Body of pancreas (tissue), 4 donors: ENCODE measurements at places on chromosomes 5 and 9. TPM values are rescaled to one million over a fixed set of nuclear protein-coding genes. Genes with fewer than 3 reads are reported as not detected.

ACSL6 gene
- 2.0 TPM for total RNA-seq

DNA sequence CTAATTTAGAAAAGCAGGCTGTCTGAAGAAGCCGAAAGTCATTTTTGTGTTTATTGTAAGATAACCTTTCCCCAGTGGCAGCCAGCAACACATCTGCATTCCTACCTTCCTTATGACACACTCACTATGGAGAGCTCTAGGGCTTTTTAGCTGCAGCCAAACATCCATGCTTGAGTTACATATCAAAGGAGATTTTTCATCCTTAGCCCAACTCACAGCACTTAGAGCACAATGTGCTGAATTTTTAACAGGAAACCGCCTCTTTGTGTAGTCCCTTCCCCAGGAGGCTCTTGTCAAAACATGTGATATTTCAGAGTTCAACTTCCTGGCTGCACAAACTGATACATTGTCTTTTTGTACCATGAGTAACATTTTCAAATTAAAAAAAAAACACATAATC, 379.2 kb downstream of the CTNND2 start:
- DNase-seq, result no peak

- no peak for DNase-seq
Observed at GRCh38 chr9:87657190-87657589, 68.7 kb upstream of the CTSL start.

DNA sequence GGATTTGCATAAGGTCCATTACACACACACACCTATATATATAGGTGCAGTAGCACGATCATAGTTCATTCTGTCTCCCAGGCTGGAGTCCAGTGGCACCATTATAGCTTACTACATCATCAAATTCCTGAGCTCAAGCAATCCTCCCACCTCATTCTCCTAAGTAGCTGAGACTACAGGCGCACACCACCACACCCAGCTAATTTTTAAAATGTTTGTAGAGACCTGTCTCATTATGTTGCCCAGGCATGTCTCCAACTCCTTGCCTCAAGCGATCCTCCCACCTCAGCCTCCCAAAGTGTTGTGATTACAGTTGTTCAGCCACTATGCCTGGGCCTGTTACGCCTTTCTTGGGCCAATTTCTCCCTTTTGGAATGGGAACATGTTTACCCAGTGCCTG, 39.7 kb downstream of the DNAJB5 start:
- DNase-seq, result no peak

STK10 gene
- 9.1 TPM for total RNA-seq

GABRA6 gene
- not detected for total RNA-seq

GRCh38 chr5:174074369-174074768, 28.9 kb downstream of the NSG2 start:
- no peak for DNase-seq

DNA sequence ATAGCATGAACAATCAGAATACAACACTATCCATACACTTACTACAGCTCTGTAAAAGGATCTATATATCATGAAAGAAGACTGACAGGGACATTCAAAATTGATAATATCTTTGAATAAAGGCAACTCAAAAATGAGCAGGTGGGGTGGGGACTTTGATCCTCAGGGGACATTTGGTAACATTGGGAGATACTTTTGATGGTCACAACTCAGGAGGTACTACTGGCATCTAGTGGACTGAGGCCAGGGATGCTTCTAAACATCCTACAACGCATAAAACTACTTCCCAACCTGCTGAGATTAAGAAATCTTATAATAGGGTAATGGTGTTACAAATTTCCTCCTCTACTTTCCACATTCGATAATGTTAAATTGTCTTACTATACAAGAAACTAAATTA, 243.9 kb downstream of the ARL15 start:
- DNase-seq, result no peak

PHF24 gene
- not detected for total RNA-seq

COL23A1 gene
- not detected for total RNA-seq

- no peak for DNase-seq
Observed at GRCh38 chr5:14787801-14788579, 83.6 kb downstream of the ANKH start.

DNA sequence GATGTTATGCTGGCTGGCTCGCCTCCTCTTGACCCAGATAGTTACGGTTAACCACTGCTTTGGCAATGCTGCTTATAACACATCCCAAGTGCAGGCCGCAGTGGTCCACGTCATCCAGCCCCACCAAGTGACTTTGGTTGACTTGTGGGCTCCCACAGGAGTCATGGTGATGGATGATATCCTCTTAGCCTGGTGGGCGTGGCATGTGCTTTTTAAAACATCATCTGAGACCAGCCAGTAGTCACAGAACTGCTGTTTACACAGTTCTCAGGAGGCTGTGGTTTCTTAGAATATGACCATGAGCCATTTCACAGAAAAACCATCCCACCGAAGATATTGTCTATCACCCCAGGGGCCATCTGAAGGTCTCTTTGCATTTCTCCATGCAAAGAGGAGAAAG, 216.9 kb downstream of the SH3GL2 start:
- no peak for DNase-seq

SOHLH1 gene
- total RNA-seq, result not detected

DNA sequence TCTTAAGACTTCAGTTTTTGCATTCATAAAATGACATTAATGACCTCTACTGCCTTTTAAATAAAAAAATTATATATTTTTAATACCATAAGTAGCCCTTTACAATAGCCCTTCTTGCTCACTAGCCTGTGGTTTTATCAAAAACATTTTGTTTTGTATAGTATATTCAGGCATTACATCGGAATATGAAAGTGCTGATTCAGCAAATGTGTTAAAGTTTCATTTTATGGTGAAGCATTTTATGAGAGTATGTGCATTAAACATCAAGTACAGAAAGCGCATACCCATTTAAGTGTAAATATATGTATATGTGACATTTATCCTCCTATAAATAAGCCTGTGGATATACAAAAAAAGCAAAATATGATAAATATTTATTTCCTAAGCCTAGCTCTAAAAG, 56.2 kb upstream of the GABRB2 start:
- DNase-seq, result no peak

DNA sequence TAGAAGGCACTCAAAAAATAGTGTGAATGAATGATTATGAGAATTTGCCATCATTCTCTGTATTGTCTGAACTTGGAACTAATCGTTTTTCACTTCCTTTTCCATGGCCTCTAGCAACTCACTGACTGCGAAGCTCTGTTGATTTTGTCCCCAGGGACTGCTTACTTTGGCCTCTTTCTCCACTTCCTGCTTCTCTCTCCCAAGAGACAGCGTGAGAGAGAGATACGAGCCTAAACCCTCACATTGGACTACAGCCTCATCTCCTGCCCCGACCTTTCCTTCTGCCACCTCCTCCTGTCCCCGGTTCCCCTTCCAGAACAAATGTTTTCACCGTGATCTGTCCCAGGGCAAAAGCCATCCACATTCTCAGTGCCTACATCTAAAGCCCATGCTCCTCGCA, 300.8 kb upstream of the PANK3 start:
- no peak for DNase-seq

DNA sequence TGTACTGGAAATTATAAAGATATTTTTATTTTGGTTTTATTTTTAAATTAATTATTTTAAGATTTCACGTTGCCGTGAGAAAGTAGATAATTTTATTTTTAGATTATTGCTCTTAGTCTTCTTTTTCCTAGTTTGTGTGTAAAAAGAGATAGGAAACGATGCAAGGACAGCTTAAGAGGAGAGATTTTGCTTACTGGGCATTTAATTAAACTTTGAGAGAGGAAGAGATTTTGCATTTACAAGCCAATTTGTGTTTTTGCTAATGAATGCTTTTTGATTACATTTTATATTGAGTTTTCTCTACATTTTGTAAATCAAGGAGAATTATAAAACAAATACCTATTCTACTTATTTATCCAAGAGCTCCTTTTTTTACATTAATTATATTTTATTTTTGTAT, 64.0 kb downstream of the ARHGEF28 start:
- DNase-seq, result no peak

DNA sequence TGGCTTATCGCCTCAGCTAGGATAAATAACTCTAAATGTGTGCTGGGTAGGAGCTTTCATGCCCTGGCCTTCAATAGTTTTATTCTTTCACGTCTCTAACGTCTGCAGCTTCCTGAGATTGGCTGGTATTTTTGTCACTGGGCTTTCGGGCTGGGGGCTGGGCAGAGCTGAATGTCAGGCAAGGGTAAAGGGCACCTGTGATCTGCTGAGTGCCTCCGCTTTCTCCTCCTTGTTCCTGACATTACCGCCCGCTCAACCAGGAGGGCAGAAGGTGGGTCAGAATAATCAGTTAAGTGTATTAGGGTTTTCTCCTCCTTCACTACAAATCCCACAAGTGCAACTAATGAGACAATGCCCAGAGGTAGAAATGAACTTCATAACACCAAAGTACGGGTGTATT, 216.6 kb downstream of the TSSK1B start:
- no peak for DNase-seq

DNA sequence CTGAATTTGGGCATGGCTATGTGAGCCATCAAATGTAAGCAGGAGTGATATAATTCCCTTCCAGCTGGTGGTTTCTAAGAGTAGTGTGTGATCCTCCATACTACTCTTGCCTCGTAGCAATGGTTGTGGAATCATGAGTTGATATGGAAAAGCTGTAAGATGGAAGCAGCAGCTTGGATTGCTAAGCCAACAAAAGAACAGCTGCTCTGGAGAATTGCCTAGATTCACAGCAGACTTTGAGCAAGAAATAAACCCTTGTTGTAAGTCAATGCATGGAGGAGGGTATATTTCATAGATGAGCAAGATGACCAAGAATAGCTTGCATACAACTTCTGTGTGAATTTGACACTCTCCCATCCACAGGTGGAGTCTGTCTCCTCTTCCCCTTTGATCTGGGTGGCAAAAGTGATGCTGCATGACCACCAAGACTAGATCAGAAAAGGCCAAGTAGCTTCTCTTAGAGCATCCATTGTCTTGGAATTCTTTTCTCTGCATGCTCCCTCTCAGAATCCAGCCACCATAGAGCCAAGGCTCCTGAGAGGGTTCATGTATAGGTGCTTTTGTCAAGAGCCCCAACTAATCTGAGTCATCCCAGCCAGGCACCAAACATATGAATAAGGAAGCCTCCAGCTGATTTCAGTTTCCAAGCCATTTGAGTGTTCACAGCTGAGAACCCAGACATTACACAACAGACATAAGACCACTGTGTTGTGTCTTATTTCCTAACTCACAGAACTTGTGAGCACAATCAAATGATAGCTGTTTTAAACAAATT, 79.0 kb downstream of the PRLR start:
- DNase-seq, result no peak
